ENCODE measurements at places on chromosomes 4 and X.

DNA sequence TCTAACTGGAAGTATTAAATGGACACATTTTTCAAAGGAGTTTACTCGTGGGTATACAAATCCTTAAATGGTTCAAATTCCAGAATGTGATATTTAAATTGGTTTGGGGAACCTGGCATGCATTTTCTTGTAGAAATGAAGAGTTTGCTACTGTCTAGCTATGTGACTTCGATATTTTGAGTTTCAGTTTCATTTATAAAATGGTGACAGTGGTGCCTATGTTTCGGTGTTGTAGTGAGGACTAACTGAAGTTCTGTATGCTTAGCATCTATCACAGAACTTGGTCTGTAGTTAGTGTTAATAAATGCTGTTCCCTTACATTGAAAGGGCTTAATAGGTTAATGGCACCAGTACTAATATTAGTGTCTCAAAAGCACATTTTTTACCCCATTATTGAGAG lies 29.4 kb downstream of the TRPC5 start:
- no peak for DNase-seq

GRCh38 chr4:37567836-37568235 lies 118.3 kb downstream of the RELL1 start:
- no peak for DNase-seq

- DNase-seq = no peak
These were observed 16.0 kb upstream of the MMRN1 start for GRCh38 chr4:89878611-89879010.

DNA sequence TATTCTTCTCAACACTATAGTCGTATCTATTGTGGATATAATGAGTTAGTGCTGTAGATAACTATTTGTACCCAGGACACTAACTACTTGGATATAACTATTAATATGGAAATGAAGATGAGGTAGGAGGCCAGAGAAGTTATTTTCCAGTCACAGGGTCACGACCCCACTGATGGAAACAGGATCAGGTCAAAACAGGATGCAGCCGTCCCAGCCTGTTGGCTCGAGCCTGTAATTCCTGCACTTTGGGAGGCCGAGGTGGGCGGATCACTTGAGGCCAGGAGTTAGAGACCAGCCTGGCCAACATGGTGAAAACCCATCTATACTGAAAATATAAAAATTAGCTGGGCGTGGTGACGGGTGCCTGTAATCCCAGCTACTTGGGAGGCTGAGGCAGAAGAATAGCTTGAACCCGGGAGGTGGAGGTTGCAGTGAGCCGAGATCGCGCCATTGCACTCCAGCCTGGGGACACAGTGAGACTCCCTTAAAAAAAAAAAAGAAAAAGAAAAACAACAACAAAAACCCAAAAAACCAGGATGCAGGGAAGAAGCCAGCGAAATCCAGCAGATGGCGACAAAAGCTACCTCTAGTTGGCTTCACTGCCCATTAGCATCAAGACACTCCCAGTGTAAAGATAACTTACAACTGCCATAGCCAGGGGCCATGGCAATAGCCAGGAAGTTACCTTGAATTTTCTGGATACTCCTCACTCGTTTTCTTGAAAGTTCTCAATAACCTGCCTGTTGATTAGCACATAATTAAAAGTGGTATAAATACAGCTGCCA lies 37.9 kb upstream of the NKAP start:
- no peak for DNase-seq

DNA sequence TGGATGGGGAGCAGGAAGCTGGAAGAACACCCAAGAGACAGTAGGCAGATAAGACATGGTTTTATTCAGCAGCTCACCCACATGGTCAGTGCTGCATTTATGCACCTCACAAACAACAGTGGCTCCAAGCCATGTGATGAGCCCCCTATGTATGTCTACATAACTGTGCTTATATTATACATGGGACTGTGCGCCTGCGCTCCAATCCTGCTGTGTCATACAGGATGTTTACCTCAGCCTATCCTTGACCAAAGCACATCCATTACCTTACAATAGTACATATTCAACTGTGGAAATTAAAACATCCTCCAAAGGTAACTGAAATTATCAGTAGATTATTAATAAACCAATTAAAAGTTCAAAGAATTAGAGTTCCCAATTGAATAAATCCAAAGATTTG lies 44.1 kb upstream of the SGMS2 start:
- DNase-seq = no peak

GRCh38 chr4:138870737-138871554 lies 144.6 kb upstream of the NOCT start:
- DNase-seq = no peak

DNA sequence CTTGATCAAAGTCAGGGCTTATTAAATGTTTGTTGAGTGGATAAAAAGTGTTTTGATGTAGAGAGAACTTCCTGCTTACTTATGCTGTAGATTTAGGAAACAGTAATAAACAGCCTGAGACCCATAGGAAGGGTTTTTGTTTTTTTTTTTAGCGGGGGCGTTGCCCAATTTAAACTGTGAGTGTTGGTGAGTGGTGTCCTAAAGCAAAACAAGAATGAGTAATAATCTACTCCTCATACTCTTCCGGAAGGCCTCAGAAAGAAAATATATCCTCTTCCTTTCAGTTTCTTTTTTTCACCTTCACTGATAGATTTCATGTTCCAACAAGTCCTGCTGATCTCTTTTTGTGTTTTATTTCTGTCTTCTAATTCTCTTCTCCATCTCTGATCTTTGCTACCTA lies 104.4 kb upstream of the SCML1 start:
- no peak for DNase-seq

GRCh38 chrX:1397001-1397400 lies 5.1 kb upstream of the SLC25A6 start:
- no peak for DNase-seq

- no peak for DNase-seq
These were observed 16.7 kb upstream of the COL25A1 start for GRCh38 chr4:109319156-109319555.

DNA sequence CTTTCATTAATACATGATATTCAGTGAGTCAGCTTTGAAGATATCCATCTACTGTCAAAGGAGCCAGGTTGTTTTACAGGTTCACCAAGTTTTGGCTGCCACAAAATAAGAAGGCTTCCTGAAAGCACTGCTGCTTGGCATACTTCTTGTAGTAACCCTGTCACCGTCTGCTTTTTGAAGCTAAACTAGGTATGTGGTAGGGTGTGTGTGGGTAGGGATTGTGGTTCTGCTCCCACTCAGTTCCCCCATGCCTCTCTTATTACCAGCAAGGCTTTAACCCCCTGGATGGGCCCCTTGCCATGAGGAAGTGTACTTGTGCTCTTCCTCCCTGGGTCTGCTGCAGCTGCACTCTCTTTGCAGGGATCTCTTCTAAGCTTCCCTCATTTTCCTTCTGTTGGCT lies 191.2 kb downstream of the BANK1 start:
- DNase-seq = no peak

GRCh38 chrX:120294651-120295050 lies 16.6 kb downstream of the TMEM255A start:
- no peak for DNase-seq

All from stimulated activated CD8-positive, alpha-beta memory T cell treated with anti-CD3 and anti-CD28 coated beads, Interleukin-4, amount 100 ng/mL, for 1 hour (primary cell).